ENCODE measurements at places on chromosomes 3 and 15.
A peak's percentile ranks its signal among the peaks of the same experiment; 100 is the strongest.

- peak; percentile 12 for DNase-seq
Observed at GRCh38 chr15:67820992-67821783, 4.1 kb upstream of the SKOR1 start.

DNA sequence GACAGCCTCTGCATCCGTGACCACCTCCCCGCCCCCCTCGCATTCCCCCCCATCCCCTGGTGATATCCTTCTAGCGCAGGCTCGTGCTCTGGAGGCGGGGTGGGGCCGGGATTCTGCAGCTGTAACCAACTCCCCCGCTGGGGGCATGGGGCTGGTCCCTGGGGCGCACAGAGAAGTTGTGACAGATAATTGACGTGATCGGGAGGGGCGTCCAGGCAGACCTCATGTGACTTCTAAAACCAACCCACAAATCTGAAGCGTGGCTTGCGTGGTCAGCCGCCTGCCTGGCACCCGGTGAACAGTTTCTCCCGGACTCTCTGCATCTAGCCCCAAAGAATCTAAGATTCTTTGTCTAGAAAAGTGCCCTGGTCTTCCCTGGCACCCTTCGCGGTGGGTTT is 100.6 kb upstream of the IGF1R start:
- DNase-seq, result peak; percentile 15

DNA sequence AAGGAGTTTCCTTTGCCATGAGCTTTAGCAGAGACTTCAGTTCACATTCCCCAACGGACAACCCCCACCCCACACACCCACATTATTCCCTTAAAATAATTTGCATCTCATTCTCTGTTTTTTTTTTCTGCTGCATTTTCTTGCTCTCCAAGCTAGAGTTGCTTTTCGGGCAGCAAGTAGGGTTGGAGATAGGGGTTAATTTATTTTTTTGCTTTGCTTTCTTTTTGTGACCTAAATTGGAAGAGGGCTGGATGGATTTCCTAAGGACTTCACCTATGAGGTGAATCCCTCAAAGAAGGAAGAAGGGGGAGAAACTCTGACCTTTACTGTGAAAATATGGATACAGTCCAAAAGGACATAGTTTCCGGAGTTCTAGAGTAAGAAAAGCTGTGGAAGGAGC is 6.6 kb downstream of the SOX2 start:
- no peak for DNase-seq

DNA sequence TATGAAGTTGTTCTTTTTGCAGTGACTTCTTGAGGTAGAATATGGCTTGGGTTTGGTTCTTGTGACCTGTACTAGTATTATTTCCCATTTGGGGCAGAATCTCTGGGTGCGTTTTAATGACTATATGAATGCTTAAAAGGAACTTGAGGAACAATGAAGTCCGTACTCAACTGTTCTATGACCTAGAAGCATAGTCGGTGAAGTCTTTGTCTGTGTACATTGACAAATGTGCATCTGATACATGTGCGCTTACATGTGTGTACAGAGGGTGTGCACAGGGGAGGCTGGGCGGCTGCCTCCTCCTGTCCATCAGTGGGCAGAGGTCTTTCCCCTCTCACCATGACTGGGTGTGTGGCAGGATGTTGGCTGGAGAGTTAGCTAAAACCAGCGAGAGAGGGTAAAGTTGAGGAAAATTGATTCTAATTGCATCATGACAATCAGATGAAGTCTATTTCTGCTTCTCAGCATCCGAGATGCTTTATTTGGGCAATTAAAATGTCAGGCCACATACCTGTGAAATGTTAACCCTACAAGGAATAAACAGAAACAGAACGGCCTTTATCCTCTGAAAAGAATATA is 1.0 kb upstream of the NR2F2 start:
- no peak for DNase-seq

GRCh38 chr3:18369551-18370185 is 55.5 kb downstream of the SATB1 start:
- no peak for DNase-seq

GRCh38 chr3:41450416-41451231 is 251.3 kb downstream of the CTNNB1 start:
- no peak for DNase-seq

DNA sequence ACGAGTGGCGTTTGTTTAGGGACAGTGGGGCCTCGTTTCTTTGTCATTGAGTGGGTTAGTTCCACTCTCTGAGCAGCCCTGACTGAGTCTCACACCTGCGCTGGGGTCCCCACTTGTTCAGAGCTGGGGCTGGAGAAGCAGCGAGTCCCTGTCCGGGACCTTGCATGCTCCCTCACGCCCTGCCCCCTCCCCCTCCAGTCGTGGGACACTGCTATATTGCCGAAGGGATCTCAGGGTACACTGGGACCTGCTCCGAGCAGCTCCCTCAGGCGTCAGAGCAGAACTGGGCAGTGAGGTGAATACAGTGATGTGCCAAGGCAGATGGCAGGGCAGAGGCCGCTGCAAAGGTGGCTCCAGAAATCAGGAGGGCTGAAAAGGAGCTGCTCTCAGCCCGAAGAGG is 59.9 kb upstream of the KLF13 start:
- no peak for DNase-seq

DNA sequence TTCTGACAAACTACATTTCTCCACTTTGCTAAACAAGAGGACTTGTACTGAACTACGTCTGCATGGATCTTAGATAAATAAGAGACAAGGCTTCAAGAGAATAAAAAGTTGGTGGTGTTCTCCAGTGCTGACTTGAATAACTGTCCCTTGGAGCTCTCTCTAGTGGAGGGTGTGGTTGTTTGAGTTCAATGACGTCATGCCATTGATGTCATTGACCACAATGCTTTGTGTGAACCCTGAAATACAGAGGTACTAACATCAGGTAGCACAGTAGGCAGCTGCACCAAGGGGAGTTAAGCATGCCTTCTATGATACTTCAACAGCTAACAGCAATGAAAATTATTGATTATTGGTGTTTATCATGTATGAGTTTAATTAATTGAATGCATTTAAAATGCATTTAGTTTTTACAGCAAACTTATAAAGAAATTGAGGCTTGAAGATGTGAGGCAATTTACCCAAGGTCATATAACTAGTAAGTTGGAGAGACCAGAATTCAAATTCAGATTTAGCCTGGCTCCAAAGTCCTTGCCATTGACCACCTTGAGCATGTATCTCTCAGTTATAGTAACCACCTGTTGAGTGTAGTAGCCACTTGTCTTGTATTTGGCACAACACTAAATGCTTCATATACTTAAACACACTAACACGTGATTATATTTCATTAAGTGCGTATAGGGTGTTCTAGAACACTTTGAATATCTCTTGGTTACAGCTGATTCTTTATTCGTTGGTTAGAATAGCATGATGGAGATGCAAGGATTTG is 126.0 kb upstream of the ANKRD28 start:
- DNase-seq, result no peak

DNA sequence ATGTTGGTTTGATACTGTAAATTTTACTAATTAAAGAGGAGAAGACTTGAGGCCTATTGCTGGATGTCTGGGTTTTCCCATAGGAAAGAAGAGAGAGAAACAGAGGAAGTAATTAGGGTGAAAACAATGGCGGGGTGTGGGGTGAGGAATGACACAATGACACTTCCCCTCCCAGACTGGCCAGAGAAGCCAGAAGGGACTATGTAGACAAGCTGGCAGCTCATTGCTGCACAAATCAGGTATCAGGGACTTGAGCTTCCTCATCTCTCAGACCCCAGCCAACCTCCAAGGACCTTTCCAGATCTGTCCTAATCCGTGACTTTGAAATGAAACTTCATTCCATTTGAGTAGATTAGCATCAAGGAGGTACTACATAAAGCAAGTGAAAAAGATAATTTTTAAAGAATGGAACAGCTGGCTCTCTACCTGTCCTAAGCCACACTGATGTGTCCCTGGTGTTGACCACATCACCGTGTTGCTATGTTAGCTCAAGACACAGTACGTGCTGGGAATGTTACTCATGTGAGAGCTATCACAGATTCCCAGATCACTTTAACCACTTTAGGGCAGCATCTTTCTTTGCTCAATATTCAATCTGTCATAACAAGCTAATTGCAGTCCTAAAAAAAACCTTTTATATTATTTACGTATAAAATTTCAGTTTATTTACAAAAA is 22.2 kb downstream of the TMEM212 start:
- no peak for DNase-seq

DNA sequence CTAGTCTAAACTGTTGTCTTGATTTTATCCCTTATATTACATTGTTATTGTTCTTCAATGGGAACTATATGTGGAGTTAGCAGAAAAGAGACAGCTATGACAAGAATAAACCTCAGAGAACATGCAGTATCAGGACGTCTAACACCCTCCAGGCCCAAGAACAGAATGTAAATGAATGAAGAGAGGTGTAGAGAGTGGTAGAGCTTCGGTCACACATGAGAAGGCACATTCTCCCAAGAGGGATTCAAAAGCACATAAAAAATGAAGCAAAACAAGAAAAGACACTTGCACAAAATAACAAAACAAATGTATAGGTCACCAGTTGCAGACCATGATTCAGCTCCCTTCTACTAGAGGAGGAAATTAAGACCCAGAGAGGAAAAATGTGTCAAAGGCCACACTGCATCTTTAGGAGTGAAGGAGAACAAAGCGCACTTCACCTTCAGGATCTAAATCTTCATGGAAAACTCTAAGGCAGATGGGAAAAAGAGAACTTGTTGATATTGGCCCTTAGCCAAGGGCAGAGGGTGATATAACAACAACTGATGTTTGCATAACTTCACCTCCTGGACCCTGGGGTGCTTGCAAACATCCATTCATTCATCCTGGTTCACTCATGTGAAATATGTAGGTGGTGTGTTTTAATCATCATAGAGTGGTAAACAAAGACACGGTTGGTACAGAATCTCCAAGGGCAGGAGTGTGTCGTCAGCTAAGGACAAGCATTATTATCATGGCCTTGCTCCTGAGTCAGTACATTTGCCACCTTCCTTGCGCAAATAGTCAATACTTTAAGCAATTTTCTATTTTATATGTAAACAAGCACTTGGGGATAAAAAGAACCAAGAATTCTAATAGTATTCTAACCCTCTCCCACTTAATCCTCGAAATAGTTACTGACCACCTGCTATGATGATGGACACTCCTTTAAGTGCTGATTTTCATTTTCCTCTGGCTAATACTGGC is 8.8 kb downstream of the NEK10 start:
- DNase-seq, result no peak

GRCh38 chr15:100536733-100537132 is 8.0 kb upstream of the CERS3 start:
- no peak for DNase-seq

DNA sequence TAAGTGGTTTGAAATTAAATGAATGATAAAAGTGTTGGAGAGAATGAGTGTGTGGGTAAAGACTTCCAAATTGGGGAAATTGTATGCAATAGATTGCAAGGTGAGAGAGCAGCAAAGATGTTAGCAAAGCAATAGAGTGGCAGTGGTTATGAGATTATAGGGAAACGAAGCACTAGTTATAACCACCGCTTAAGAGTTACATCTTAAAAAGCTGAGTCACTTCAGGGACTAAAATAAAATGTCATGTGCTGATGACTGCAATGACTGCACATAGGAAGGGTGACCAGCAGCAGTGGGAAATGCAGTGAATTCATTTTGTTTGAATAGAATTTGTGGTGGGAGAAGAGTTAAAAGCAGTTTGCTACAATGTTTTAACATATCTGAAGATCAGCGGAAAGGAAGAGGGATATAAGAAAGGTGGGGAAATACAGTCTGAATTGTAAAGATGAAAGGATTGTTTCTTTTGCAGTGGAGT is 127.3 kb downstream of the RAP2B start:
- no peak for DNase-seq

- DNase-seq, result no peak
Observed at GRCh38 chr15:36370051-36370730, 209.2 kb upstream of the CDIN1 start.

DNA sequence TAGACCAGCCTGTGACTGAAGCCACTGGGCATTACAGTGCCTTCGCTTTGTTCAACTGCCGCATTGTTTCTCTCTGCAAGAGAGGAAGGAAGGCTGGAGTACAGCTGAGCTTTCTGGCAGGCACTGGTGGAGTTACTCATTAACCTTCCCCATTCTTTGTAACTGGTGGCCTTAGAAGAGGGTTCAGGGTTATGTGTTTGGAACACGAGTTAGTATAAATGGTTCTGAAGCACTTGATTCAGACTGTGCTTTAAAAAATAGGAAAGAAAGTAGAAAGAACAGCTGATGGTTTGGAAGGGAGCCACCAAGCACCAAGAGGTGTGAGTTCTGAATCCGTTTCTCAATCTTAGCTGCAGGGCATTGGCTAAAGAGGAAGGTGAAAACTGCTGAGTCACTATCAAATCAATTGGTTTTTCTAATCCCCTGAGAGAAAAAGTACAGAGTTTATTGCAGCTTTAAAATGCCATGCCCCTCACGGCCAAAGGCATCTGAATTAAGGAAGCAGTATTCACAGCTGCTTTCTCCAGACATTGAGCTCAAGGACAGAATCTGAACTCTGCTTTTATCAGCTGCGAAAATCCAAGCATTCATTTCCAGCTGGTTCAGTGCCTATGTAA is 3.6 kb downstream of the HGD start:
- peak; percentile 29 for DNase-seq

GRCh38 chr3:190340071-190340470 is 17.8 kb upstream of the CLDN1 start:
- DNase-seq, result no peak

GRCh38 chr3:5384557-5385236 is 197.2 kb downstream of the EDEM1 start:
- DNase-seq, result no peak

DNA sequence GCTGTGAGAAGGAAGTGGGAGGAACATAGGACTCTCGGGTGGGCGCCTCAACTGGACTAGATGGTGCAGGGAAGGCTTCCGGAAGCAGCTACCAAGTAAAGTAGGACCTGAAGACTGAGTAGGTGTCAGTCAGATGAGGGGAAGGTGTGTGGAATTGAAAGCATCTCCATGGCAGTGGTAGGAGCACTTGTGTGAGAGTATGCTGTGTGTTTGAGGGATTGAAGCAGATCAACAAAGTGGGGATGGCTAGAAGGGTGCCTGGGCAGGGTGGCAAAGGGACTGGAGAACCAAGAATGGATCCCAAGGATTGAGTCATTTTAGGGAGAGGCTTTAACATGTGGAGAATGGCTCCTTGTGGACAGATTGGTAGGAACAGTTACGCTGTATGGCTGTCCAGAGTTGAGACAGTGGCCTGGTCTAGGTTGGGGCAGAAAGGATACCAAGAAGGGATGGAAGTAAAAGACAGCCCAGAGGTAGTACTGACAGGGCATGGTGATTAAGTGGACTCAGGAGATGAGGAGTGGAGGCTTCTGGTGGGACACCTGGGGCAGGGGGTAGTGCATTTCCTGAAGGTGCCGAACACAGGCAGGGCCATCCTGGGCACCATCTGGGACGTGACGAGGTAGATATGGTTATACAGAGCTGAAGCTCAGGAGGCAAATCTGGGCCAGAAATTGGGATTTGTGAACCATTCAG is 1.5 kb downstream of the UQCC5 start:
- DNase-seq, result no peak

GRCh38 chr15:75648156-75649000 is 666 bp downstream of the SNX33 start:
- DNase-seq, result no peak

GRCh38 chr15:50562735-50563640 is 16.5 kb upstream of the USP50 start:
- no peak for DNase-seq

GRCh38 chr15:92914768-92915221 is 14.7 kb downstream of the CHD2 start:
- DNase-seq, result no peak

Measured in T1000 (cell line).